ENCODE measurements at places on chromosomes 4 and X.

DNA sequence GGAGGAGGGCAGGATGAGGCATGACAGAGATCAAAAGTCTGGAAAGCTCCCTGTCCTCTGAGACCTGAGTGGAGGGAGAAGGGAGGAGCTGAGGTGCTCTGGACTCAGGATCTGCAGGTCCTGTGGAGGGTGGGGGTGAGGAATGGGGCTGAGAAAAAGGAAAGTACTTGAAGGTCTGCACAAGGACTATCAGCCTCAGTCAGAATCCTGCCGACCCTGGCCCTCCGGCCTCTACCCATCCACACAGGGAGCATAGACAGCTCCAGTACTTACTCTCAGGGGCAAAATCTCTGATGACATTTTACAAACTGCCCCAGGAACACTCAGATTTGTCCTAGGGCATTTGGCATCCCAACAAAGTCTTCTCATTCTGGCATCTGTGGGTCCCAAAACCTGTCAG is 991 bp upstream of the ITIH6 start:
- DNase-seq = no peak

DNA sequence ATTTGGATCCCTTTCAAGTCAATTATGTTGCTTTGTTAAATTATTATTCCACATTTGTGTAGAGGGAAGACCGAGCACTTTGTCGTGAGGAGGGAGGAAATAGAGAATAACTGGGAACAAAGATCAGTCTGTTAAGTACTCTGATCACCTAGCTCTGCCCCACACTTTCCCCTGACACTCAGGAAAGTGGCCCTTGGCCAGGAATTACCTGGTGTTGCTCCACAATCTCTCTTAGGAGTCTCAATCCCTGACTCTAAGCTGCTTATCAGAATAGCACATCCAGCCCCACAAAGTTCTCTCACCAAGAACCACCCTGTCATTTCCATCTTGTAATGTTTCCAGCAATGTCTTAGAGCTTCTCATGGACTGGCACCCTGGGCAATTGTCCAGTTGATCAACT is 83.8 kb upstream of the BMPR1B start:
- DNase-seq = no peak

- no peak for DNase-seq
Measured at GRCh38 chr4:117328333-117328732, 243.0 kb upstream of the TRAM1L1 start.

GRCh38 chrX:50071494-50071893 is 129.3 kb downstream of the AKAP4 start:
- no peak for DNase-seq

DNA sequence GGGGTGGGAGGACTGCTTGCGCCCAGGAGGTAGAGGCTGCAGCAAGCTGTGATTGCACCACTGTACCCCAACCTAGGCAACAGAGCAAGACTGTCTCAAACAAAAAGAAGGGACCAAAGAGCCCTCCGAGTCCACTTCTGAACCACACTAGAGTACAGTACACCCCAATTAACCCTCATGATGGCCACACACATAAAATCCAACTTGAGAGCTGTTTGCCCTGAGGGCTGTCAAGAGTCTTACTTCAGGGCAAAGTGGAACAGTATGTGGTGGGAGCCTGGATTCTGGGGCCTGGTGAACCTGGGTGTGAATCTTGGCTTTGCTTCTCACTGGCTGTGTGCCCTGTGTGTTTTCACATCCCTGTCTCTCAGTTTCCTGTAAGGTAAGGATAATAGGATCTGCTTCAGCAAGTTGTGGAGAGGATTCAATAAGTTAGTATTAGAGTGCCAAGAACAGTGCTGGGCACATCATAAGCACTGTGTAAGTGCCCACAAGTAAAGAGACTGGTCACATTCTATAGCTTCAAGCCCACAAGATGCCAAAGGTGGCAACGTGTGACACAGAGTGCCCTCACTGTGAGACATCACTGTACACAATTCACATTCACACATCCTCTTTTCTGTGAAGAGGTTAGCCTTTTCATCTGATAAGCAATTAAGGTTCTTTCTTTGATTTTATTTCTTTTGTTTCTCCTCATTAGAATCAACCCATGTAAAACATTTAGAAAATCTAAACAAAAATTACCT is 52.1 kb downstream of the LEF1 start:
- DNase-seq = no peak

GRCh38 chrX:133249266-133250058 is 31.3 kb upstream of the TFDP3 start:
- peak; percentile 45 for DNase-seq

DNA sequence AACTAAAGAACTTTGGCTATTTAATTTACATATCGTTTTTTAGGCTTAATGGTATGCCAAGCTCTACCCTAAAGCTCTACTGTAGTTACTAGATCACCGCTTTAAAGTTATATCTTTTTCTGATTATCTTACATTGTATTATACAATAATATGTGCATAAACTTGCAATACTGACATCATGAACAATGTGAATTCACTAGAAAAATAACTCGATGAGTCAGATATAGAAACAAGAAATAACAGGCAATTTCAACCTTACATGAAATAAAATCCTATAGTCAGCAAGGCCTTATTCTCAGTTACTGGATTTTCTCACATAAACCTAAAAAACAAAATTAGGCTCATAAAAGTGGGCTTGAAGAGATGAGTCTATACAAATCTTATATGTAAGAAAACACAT is 32.5 kb downstream of the PDGFC start:
- DNase-seq = no peak

GRCh38 chr4:76090241-76090691 is 15.8 kb downstream of the ART3 start:
- DNase-seq = no peak

GRCh38 chr4:7030856-7031255 is 12.3 kb upstream of the TADA2B start:
- DNase-seq = no peak

DNA sequence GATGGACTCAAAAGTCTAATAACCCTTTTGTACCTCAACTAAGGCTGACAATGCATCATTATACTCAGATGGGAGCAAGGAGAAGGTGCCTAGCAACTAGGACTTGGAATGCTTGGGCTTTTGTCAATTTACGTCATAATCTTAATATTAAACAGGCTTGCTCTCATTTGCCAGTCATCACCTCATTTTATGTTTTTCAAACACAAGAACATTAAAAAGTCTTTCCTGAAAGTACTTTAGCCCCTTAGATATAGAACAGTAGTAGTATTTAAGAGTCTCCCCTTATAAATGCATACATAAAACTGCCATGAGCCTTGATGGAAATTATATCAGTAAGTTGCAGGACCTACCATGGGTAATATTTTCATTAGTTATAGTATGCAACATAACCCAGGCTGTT is 150.7 kb upstream of the INTU start:
- no peak for DNase-seq
